ENCODE measurements at places on chromosomes 3 and 15.

DNA sequence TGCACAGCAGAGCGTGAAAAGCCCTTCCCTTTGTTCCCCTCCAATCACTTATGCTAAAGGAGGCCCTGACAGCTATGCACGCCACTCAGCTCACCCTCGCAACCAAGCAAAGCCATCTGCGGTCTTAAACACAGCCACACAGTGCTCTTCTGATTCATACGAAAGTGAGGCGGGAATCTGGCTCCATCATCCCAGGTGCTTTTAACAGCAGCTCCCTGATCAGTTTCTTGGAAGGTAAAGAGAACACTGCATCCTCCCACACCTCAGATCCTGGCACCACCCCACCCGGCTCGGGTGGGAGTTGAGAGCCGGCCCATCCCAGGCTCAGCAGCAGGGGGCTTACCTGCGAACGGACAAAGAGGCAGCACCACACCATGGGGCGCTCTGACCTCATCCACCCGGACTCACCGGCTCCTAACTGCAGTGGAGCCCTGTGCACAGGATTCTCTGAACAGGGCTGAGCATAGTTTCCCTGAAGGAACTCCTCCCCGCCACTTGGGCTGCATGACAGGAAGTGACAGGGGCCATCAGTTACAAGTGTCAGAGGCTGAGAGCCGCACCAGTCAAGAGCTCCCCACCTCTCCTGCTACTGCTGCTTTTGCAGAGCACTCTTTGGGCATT, 114.3 kb upstream of the ARHGEF3 start:
- no peak for DNase-seq

GRCh38 chr3:28117598-28117997, 123.8 kb upstream of the CMC1 start:
- DNase-seq, result no peak

DNA sequence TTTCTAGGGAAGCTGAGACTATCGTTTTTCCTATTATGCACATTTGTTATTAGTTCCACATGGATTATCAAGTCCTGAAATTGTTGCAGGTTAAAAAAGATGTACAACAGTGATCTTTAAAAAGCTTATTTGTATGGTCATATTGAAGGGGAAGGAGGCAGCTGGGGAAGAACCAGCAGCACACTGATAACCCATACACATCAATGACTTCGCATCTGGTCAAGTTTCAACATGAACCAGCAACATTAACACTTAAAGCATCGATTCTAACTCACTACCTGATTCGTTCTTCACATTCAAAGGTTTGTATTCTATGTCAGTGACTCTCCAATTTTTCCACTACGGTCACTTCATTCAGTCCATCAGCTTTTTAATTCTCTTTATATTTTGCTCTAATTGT, 56.4 kb downstream of the NCEH1 start:
- DNase-seq, result no peak

GRCh38 chr3:175977968-175978752, 1119.0 kb downstream of the NAALADL2 start:
- no peak for DNase-seq

DNA sequence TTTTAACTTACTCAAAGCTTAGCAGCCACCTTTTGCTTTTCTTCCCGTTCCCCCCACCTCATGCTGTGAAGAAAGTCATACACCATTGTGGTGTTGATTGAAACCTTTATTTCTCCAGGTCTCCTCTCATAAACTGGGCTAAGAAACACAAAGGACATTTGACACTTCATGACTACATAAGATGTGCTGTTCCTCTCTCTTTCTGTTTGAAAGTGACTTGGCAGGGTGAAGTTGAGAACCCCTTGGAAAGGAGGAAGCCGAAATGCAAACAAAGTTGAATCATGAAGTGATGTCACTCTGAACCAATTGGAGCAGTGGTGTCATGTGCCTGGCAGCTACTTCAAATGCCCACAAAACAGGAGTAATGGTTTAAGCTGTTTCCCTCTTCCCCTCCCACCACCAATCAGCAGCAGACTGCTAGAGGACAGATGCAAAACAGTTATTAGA, 174.7 kb downstream of the IGF1R start:
- peak; percentile 61 for DNase-seq

- DNase-seq, result no peak
These were observed 8.5 kb downstream of the FLNB start for GRCh38 chr3:58016710-58017109.

- DNase-seq, result no peak
These were observed 305.0 kb downstream of the SHQ1 start for GRCh38 chr3:72543246-72543645.

DNA sequence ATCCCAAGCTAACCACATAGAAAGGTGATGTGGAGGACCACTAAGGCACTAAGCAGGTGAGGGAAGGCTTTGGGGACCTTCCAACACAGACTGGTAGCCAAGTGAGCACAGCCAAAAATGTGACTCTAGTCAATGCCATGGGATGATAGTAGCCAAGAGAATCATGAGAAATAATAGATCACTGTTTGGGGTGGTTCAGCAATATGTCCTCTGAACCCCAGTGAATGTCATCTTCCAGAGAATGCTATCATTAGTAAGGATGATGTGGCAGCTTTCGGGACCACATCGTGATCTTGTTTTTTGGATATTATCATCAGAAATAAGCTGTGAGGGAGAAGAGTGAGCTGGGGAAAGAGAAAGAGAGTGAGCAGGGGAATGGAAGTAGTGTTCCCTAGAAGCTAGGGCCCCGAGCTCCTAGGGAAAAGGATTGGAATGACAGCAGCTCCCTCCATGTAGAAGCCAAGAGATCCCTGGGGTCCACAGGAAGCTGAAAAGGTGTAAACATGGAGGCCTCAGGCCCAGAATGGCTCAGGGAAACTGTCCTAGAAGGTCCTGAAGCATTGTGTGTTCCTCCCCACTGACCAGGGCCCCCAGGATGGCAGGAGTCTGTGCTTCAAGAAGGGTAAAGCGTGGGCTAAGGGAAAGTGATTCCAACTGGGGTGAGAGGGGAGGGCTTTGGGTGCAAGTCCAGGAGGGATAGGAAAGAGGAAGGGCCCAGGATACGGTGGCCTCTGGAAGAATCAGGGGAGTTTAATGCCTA, 56.6 kb upstream of the KLF13 start:
- no peak for DNase-seq

DNA sequence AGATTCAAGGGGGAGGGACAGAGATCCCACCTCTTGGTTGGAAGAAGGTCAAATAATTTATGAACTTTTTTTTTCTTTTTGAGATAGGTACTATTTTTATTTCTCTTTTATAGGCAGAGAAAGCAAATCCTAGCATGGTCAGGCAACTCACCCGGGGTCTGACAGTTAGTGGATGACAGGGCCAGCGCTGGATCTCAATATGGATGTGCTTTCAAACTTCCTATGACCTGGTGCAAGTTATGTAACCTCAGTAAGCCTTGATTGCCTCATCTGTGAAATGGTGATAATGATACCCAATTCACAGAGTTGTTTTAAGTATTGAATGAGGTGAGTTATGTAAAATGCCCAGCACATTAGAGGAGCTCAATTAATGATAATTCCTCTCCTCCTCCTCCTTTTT, 86.8 kb upstream of the MEF2A start:
- DNase-seq, result no peak

GRCh38 chr3:9810433-9810770, 340 bp downstream of the TTLL3 start:
- DNase-seq, result no peak

- no peak for DNase-seq
These were observed 231.2 kb upstream of the CTDSPL start for GRCh38 chr3:37630441-37630840.

- no peak for DNase-seq
These were observed 2.3 kb upstream of the UACA start for GRCh38 chr15:70765504-70766281.

DNA sequence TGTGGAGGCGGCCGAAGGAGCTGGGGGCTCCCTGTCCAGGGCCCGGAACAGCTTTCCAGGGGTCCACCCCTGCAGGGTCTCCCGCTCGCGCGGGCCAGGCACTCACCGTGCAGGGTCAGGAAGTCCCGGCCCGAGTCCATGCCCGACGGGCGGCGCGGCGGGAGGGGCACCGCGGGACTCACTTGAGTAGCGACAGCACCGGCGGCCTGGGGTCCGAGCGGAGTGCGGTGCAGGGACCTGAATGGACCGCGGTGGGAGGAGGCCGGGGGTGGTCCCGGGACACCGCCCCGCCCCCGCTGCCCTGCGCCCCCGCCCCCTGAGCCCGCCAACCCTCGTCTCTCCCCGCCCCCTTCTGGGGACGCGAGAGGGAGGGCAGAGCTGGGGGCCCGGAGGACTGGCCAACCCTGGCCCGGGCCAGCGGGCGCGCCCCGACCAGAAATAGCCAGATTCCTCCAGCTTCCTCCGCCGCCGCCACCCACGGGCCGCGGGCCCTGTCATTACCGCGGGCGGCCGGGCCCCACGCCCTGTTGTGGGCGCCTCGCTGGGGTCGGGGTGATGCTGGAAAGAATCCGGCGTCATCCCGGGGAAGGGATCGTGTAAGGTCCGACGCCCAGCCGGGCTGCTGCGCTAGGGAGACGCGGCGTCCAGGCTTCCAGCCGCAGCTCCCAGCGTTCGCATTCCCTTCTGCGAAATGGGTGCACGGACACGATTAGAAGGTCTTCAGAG, at the start of gene PLCD1:
Gene PLCD1 (minus strand): TSS at position 243 of the 726 bp plus-strand sequence. CDS start 103 bp downstream, at position 140.
- no peak for DNase-seq

DNA sequence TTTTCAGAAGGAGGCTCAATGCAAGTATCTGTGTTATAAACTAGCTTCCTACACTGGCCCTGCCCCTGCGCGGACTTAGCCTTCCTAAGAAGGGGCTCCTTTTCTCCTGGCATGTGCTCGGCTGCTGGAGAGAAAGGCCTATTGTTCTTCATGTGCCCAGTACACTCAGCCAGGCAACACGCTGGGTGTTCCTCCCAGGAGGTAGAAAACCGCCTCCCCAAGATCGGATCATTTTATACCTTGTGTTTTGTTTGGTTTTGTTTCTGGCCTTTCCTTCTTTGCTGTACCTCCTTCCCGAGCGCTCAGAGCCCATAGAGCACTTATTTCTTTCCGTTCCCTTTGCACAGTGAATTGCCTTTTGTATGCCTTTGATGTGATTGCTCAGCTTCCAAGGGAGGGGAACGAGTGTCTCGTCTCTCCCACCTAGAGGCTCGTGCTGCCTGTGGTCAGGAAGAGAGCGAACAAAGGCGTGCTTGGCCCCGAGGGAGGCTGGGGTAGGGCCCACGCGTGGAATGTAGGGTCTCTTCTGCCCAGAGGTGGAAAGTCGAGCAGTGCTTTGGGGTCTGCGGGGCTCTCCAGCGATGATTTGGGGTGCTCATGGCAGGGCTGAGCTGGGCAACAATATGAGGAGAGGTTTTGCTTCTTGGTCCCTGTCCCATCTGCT, 30.0 kb downstream of the CCNL1 start:
- DNase-seq, result peak; percentile 56

GRCh38 chr15:48696627-48697312, 51.3 kb upstream of the FBN1 start:
- DNase-seq, result no peak

DNA sequence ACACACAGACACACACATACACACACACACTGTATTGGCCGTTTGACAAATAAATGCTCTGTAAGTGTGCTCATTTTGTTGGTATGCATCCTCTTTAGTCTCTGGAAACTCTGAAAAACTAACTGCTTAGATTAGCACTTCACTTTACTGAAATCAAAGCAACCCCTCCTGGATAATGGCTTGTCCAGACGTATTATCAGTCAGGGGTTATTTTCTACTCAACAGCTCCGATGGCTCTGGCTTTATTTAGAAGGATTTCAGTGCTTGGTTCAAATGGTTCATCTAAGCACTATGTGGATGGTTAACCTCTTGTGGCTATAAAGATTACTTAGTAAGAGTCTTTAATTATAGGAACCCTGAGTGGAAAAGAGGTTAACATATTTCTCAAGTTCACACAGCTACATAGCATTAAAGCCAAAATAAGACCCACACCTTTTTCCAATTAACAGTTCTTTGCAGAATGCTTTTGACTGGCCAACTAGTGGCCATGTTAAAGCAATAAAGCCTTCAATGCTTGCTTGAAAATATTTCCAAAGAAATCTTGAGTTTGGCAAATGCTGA, 516.1 kb upstream of the NAALADL2 start:
- no peak for DNase-seq
